ENCODE measurements at places on chromosomes 16 and 17.

DNA sequence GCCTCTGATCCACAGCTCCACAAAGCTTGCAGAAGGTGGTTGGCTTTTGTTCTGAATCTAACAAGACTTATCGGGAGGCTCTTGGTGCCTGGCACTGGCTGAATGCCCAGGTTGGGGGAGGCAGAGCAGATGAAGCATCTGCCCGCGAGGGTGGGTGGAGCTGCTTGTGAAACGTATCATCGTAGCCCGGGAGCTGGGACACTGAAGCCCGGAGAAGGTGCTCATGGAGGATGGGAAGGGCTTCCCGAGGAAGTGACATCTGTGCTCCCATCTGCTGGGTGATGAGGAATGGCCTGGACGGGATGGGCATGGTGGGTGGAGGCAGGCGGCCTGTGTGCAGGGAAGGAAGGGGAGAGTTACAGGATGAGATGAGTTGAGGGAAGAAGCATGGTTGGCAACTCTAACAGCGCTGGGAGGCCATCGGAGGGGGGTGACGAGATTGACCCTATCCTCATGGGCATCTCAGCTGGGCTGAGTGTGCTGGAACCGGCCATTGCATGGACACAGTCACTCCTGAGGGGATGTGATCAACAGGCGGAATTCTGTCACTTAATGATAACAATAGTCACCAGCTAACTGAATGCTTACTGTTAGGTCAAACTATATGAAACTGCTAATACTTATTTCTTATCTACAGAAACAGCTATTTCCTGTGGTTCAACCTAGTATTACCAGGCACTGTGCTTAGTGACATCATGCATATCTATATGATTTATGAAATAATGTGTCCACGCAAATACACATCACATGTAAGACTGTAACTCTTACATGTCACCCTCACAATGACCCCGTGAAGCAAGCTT, 102.7 kb downstream of the ABCC6 start:
- no peak for DNase-seq

DNA sequence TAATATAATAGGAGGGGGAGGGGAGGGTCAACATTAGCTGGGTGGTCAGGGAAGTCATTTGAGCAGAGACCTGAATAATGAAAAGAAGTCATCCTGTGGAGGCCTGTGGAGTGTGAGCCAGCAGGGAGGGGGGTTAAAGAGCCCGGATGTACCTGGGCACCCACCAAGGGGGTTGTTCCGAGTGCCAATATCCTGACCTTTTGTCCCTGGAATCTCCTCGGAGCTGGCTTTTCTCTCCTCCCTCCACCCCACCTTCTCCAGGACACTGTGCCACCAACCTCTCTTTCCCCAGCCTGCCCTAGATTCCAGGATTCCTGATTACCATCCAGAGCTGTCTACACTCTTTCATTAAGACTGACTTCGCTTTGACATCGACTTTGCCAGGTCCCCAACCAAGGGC, 6.2 kb downstream of the SHBG start:
- no peak for DNase-seq

DNA sequence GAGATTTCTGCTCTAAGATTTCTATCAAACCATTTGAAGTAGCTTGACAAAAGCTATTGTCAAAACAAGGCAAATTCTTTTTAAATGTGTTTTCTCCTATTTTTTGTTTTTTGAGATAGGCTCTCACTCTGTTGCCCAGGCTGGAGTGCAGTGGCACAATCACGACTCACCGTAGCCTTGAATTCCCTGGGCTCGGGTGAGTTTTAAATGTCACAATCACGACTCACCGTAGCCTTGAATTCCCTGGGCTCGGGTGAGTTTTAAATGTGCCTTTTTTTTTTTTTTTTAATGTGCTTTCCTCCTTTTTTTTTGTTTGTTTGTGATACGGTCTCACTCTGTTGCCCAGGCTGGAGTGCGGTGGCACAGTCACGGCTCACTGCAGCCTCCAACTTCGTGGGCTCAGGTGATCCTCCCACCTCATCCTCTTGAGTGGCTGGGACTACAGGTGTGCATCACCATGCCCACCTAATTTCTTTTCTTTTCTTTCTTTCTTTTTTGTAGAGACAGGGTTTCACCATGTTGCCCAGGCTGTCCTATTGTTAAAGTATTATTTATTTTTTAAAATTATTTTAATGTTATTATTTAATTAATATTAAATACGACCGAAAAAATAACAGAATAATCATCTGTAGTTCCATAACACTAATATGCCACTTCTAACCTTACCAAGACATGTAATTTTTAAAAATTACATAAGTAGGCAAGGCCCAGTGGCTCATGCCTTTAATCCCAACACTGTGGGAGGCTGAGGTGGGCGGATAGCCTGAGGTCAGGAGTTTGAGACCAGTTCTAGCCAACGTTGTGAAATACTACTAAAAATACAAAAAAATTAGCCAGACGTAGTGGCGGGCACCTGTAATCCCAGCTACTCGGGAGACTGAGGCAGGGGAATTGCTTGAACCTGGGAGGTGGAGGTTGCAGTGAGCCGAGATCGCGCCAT, 69.7 kb upstream of the FA2H start:
- no peak for DNase-seq

DNA sequence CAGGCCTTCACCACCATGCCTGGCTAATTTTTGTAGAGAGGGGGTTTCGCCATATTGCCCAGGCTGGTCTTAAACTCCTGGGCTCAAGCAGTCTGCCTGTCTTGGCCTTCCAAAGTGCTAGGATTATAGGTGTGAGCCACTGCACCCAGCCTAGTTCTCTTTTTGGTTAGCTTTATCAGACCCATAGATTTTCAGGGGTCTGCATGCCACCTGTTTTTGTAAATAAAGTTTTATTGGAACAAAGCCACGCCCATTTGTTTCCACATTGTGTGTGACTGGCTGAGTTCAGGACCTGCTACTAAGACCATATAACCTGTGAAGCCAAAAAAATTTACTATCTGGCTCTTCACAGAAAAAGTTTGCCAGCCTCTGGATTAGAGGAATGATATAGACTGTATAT, 7.6 kb downstream of the PSMD11 start:
- no peak for DNase-seq

DNA sequence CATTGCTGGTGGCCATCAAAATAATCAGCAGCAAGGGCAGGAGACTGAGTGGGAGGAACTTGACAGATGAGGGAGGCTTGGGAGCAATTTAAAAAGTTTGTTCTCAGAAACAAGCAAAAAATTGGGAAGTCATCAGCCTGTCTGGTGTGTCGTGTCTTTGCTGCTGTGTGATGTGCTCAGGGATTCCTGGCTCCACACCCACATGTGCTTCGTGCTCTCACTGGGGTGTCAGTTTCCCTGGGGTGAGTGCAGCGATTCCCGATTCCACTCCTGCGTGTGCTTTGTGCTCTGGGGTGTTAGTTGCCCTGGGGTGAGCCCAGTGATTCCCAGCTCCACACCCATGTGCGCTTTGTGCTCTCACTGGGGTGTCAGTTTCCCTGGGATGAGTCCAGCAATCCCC, 228.1 kb downstream of the SNX29 start:
- no peak for DNase-seq

GRCh38 chr17:2040219-2040827, 1.5 kb upstream of the OVCA2 start:
- no peak for DNase-seq

DNA sequence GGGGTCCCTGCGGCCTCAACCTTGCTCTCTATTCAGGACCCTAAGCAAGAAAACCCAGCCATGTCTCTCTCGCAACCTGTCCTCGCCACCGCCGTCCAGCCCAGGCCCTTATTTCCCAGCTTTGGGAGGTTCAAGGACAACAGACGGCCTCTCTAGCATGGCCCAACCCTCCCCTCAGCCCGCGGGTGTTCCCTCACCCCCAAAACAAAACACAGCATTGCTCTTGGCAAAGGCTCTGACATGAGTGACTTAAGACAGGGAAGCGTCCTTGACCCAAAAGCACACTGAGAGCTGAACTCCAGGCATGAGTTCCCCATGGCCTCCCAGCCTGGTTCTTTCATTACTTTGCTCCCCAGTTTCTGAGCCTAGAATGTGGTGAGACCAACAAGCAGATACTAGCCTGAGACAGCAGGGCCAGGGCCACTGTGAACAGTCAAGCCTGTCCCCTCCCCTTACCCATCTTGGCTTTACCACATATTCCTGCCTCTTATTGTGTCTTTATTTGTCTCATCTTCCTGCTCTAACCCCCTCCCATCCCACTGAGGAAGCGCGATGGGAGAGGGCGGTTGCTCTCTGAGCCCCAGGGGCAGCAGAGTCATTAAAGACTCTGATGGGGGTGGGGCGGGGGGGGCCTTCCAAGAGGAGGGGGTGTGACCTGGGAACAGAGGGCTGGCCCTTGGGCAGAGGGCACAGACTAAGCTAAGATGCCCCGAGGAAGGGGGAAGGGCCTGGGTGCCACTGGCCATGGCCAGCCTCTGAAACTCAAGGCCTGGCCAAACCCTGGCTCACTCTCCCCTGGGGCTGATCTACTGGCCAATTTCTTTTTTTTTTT, 11.8 kb downstream of the SREBF1 start:
- no peak for DNase-seq

GRCh38 chr17:82545071-82545462, 25.5 kb downstream of the FOXK2 start:
- no peak for DNase-seq
